ENCODE measurements at places on chromosomes 5 and 9. TPM values are rescaled to one million over a fixed set of nuclear protein-coding genes. Genes with fewer than 3 reads are reported as not detected.

DNA sequence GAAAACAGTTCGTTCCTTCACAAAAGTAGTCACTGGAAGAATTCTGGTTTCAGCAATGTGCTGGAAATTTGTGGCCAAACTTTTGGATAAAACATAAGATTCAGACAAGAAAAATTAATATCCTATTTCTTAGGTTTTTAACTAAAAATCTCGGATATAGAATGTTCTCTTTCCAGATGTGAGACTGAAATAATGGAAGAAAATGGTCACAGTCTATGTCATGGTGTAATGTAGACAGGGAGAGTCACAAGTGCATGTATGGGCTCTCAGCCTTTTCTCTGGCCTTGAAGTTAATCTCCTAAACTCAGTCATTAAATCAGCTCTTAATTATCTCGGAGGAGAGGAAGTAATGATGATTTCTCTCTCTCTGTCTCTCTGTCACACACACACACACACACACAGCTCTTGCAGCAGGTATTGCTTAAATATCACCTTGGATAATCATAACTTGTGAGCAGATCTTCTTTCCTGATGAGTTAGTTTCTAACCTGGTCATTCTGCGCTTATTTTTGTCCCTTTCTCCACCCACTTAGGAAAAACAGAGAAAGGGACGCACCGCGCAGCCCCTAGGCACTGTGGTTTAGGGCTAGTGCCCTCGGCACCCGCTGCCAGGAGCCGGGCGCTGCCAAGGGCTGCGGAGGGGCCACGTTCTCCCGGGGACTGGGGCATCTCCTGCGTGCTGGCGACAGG is 672 bp upstream of the ITGA2 start:
- no peak for DNase-seq

The TERT gene
- total RNA-seq: 2.5 TPM

The SMIM33 gene
- 0.11 TPM for total RNA-seq

GRCh38 chr9:112112941-112113681 is 62.0 kb downstream of the SUSD1 start:
- DNase-seq: no peak

The SNCAIP gene
- not detected for total RNA-seq

The DAPK1 gene
- 4.3 TPM for total RNA-seq

GRCh38 chr9:89864257-89864656 is 259.4 kb downstream of the GADD45G start:
- DNase-seq: no peak

- no peak for DNase-seq
Observed at GRCh38 chr9:24095246-24095645, 269.2 kb upstream of the ELAVL2 start.

The PCDHGA5 gene
- total RNA-seq: 0.11 TPM

The OCLN gene
- total RNA-seq: 0.58 TPM

The AMBP gene
- total RNA-seq: not detected

GRCh38 chr9:21854594-21854993 is 52.2 kb downstream of the MTAP start:
- DNase-seq: no peak

Data from CD8-positive, alpha-beta memory T cell (primary cell).